ENCODE measurements at places on chromosomes 1 and 21. TPM values are rescaled to one million over a fixed set of nuclear protein-coding genes. Genes with fewer than 3 reads are reported as not detected.

DNA sequence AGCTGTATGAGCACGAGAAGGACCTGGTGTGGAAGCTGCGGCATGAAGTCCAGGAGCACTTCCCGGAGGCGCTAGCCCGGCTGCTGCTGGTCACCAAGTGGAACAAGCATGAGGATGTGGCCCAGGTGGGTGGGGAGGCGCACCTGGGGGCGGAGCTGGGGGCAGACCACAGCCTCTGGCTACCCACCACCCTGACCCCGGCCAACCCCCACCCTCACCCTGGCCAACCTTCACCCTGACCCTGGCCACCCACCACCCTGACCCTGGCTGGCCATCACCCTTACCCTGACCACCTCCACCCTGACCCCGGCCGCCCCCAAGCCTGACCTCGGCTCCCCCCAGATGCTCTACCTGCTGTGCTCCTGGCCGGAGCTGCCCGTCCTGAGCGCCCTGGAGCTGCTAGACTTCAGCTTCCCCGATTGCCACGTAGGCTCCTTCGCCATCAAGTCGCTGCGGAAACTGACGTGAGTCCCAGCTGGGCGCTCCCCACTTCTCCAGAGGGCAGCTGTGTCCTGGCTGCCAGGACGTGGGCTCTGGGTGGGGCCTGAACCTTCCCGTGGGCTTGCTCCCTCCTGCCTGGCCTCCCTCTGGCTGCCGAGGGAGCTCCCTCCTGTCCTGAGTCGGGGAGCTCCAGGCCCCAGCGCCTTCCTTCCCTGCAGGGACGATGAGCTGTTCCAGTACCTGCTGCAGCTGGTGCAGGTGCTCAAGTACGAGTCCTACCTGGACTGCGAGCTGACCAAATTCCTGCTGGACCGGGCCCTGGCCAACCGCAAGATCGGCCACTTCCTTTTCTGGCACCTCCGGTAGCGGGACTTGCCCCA lies 69.5 kb downstream of the PIK3CD start:
- no peak overlapping the region for H3K4me3 ChIP-seq
- no peak overlapping the region for H3K27ac ChIP-seq
- no peak for DNase-seq
- H3K27me3 ChIP-seq, result no peaks in the 10 kb centered on the region

Gene TSPEAR
- not detected for total RNA-seq

Gene C1QA
- total RNA-seq, result 115 TPM

Gene CFAP45
- total RNA-seq, result 0.16 TPM

Gene USP21
- 12.2 TPM for total RNA-seq

- DNase-seq, result no peak
- no peak overlapping the region for H3K27ac ChIP-seq
- no peaks in the 10 kb centered on the region for H3K27me3 ChIP-seq
- no peaks in the 10 kb centered on the region for H3K4me1 ChIP-seq
- H3K36me3 ChIP-seq, result no peaks in the 10 kb centered on the region
- H3K4me3 ChIP-seq, result no peak overlapping the region
Measured at GRCh38 chr1:29497395-29498125, 261.2 kb downstream of the PTPRU start.

DNA sequence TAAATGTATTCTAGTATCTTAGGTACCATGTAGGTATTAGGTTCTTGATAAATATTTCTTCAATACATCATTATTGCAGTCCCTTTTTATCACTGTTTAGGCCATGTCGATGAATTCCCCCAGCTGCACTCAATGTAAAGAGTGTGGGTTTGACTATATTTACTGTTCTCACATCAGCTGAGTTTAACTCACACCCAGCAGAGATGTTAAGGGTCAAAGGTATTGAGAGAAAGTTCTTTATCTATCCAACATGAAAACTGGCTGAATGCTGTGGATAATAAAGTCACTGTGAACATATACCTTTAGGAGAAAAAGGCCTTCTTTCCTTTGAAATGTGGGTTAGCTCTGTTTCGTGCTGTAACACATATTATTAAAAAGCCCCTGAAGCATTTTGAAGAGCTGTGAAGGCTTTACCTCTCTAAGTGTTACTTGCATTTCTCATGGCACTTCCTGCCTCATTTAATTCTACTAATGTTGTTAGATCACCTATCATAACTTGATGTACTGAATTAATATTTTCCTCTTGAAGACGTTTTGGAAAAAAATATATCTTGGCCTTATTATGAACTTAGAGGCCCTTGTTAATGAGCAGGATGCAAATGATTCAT lies 19.1 kb upstream of the LYST start:
- DNase-seq, result no peak
- no peak overlapping the region for H3K4me3 ChIP-seq
- H3K27me3 ChIP-seq, result no peaks in the 10 kb centered on the region

GRCh38 chr1:75836528-75837100 lies 39.9 kb downstream of the MSH4 start:
- no peaks in the 10 kb centered on the region for H3K27me3 ChIP-seq
- H3K27ac ChIP-seq, result no peak overlapping the region
- no peaks in the 10 kb centered on the region for H3K36me3 ChIP-seq
- H3K4me1 ChIP-seq, result no peaks in the 10 kb centered on the region

Gene KIF14
- 0.04 TPM for total RNA-seq

Gene LEMD1
- not detected for total RNA-seq

DNA sequence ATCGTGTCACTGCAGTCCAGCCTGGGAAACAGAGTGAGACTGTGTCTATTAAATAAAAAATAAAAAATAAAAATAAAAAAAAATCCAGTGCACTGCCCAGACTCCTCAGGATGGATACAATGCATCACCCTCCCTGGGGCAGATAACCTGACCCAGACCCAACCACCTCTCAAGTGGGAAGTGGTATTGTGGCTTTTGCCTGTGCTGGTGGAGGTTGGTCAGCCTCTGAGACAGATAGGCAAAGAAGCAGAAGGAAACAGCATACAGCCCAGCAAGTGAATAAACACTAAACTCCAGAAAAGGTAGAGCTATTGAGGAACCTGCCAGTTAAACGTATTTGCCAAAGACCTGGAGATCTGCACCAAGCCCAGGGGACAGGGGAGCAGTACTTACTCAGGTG lies 22.0 kb downstream of the HHIPL2 start:
- H3K36me3 ChIP-seq, result no peaks in the 10 kb centered on the region
- H3K4me3 ChIP-seq, result no peak overlapping the region
- no peak for DNase-seq
- no peaks in the 10 kb centered on the region for H3K27me3 ChIP-seq
- H3K27ac ChIP-seq, result no peak overlapping the region
- no peaks in the 10 kb centered on the region for H3K4me1 ChIP-seq

DNA sequence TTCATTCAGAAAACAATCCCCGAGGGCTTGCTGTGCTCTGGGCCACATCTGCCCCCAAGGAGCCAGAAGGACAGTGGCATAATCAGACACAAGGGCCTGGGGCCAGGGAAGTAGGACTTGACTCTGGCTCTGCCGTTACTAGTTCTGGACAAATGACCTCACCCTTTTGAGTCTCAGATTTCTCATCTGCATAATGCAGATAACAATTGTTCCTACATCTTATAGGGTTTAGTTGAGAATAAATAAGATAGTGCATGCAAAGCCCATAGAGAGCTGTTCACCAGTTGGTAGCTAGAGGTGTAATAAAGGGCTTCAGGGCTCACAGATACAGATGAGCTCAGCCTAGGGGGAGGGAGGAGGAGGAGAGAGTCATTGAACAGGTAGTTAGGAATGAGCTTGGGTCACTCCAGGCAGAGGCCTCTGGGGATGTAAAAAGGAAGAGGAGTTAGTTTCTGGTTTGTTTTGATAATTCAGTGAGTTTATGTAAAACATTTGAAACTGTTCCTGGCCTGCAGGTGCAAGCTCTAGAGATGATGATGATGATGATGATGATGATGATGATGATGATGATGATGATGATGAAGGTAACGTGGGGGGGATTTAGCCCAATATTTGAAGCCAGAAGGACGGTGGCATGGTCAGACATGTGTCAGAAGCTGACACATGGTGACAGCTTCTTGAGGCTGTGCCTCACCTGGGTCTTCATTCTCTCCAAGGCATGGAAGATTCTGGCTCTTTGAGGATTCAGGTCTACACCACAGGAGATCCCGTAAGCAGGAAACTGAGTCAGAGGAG lies 858 bp downstream of the LACTBL1 start:
- no peaks in the 10 kb centered on the region for H3K27me3 ChIP-seq
- no peaks in the 10 kb centered on the region for H3K4me1 ChIP-seq
- no peaks in the 10 kb centered on the region for H3K36me3 ChIP-seq
- no peak overlapping the region for H3K4me3 ChIP-seq
- H3K27ac ChIP-seq, result no peak overlapping the region
- no peak for DNase-seq

DNA sequence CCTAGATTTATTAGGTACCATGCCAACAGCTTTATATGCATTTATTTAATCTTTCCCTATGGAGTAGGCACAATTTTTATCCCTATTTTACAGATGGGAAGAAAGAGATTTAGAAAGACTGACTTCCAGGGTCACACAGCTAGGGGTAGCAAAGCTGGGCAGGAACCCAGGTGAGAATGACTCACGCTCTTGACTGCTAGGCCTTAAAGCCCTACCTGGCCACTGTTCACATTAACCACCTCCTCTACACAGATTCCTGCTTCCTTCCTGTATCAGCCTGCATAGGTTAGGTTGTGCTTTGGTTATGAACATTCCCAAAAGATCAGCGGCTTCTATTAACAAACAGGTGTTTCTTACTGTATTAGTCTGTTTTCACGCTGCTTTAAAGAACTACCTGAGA lies 53.2 kb downstream of the DNAJC6 start:
- H3K27ac ChIP-seq, result no peak overlapping the region
- no peak overlapping the region for H3K4me3 ChIP-seq
- no peaks in the 10 kb centered on the region for H3K27me3 ChIP-seq
- no peaks in the 10 kb centered on the region for H3K4me1 ChIP-seq
- no peak for DNase-seq
- H3K36me3 ChIP-seq, result no peaks in the 10 kb centered on the region

DNA sequence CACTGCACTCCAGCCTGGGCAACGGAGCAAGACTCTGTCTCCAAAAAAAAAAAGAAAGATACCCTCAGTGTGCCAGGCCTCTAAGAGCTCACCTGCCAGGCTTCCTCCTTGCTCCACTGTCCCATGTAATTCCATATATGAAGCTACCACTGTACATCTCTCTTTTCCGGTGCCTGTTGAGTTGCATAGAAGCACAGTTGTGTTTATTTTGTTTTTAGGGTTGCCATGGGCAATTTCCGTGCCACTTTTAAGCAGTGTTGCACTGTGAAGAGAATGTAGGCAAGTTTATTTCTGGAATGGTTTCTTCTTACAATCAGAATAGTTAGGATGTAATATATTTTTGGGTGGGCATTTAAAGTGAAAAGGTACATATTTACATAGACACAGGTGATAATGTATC lies 23.3 kb downstream of the MR1 start:
- no peak overlapping the region for H3K27ac ChIP-seq
- H3K36me3 ChIP-seq, result no peaks in the 10 kb centered on the region
- H3K4me1 ChIP-seq, result no peaks in the 10 kb centered on the region
- no peak for DNase-seq
- no peak overlapping the region for H3K4me3 ChIP-seq

- no peaks in the 10 kb centered on the region for H3K36me3 ChIP-seq
- DNase-seq, result peak; percentile 25
- no peaks in the 10 kb centered on the region for H3K27me3 ChIP-seq
- no peak overlapping the region for H3K27ac ChIP-seq
- no peak overlapping the region for H3K4me3 ChIP-seq
- no peaks in the 10 kb centered on the region for H3K4me1 ChIP-seq
Measured at GRCh38 chr1:84122780-84123382, 21.2 kb upstream of the PRKACB start.

Gene KCNJ15
- 16.9 TPM for total RNA-seq

GRCh38 chr1:229950908-229951307 lies 116.1 kb upstream of the GALNT2 start:
- H3K27me3 ChIP-seq, result no peaks in the 10 kb centered on the region
- H3K4me1 ChIP-seq, result no peaks in the 10 kb centered on the region
- no peaks in the 10 kb centered on the region for H3K36me3 ChIP-seq
- DNase-seq, result no peak
- no peak overlapping the region for H3K4me3 ChIP-seq
- H3K27ac ChIP-seq, result no peak overlapping the region

- H3K36me3 ChIP-seq, result no peaks in the 10 kb centered on the region
- H3K27me3 ChIP-seq, result no peaks in the 10 kb centered on the region
- no peaks in the 10 kb centered on the region for H3K4me1 ChIP-seq
- no peak overlapping the region for H3K27ac ChIP-seq
- no peak overlapping the region for H3K4me3 ChIP-seq
Measured at GRCh38 chr1:25174730-25175612, 57.3 kb downstream of the SYF2 start.

GRCh38 chr1:9909234-9910046 lies 629 bp downstream of the CTNNBIP1 start:
- no peaks in the 10 kb centered on the region for H3K36me3 ChIP-seq
- peak; percentile 34 for DNase-seq
- peaks cover 18% of the 10 kb centered on the region for H3K4me1 ChIP-seq
- H3K4me3 ChIP-seq, result peak overlapping the region; percentile 88

GRCh38 chr1:111204201-111204982 lies 3.9 kb upstream of the DENND2D start:
- H3K4me1 ChIP-seq, result peaks cover 37% of the 10 kb centered on the region
- H3K27ac ChIP-seq, result peak overlapping the region; percentile 86
- H3K4me3 ChIP-seq, result peak overlapping the region; percentile 71
- no peaks in the 10 kb centered on the region for H3K27me3 ChIP-seq

Gene RNU1-3
- total RNA-seq, result 4,050 TPM

Gene IFNAR1
- 21.6 TPM for total RNA-seq

DNA sequence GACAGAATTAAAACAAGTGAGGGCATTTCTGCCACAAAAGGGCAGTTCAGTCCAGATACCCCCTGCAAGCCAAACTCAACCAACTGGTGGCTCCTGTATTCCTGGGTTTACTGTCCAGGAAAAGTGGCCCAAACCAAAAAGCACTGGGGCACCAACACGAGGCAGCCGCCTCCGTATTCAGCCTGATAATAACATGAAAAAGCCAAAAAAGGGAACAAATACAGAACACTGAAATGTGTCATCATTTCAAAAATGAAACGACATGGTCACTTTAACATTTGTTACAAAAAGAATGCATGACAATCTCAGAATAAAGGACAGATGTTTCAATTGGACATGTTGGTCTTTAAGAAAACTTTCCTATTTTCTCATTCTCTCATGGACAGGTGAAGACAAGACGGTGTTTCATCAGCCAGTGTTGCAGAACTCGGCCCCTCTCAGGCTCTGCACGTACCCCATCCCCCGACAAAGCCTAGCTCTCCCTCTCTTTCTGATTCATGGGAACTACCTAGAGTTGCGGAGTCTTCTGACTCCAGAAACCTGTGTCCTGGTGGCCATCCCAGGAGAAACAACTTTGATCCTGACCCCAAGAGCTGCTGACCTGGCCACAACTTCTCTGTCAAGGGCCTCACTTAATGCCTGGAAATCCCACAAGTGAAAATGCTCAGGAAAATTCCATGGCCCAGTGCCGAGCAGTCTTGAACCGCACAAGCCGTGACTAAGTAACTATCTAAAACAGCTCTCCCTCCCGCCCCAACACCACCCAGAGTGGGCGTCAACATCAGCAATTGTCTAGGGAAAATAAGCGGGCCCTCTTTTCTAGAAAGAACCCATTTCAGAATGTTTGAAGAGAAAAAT lies 27.1 kb downstream of the ZBTB17 start:
- H3K4me3 ChIP-seq, result no peak overlapping the region
- H3K27me3 ChIP-seq, result no peaks in the 10 kb centered on the region
- no peak for DNase-seq
- H3K36me3 ChIP-seq, result peaks cover 11% of the 10 kb centered on the region
- H3K4me1 ChIP-seq, result peaks cover 21% of the 10 kb centered on the region
